ENCODE measurements at places on chromosomes 1 and 21.

- peak; percentile 66 for DNase-seq
Observed at GRCh38 chr1:33181921-33182341, at the start of gene TRIM62. Gene TRIM62 (minus strand): TSS chr1:33182043. CDS start chr1:33181432, 611 bp downstream.

- peak; percentile 65 for DNase-seq
Observed at GRCh38 chr1:53182111-53182593, 14.5 kb upstream of the CPT2 start.

- DNase-seq: peak; percentile 77
Observed at GRCh38 chr1:147670319-147671001, at the start of gene ACP6. Gene ACP6 (minus strand): TSS chr1:147670524. CDS start chr1:147670048, 476 bp downstream.

DNA sequence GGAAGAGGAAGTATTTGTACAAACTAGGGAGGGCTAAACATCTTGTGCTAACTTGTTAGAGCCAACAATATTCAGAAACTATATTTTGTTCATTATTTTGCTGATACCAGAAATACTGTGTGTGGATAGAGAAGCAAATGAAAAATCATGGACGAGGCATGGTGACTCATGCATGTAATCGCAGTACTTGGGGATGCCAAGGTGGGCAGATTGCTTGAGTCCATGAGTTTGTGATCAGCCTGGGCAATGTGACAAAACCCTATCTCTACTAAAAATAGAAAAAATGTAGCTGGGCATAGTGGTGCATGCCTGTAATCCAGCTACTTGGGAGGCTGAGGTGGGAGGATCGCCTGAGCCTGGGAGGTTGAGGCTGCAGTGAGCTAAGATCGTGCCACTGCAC, 13.4 kb downstream of the LRRC41 start:
- no peak for DNase-seq

DNA sequence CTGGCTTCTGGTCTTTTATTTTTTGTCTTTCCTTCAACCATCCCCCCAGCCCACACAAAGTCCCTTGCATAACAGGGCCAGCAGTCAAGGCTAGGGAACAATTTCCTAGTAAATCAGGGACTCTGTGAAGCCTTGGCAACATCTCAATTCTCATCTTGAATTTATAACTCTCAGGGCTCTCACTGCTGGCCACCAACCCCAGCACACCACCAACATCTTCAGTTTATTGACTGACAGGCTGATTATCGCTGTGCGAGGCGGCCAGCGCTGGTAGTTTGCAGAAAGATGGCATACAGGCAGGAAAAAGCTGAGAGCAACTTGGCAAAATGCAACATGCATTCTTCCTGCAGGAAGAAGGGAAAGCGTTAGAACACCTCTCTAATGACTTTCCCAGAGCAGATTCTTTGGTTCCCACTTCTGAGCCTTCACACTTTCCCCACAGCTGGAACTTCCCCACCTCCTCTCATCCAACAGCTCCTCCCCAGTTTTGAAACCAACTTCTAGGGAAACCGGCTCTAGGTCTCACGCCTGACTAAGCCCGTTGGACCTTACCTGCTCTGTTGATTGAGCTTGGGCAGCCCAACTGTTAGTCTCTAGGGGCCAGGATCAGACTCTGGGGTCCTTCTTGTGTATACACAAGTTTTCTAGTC, 26.3 kb upstream of the CSF1 start:
- DNase-seq: no peak

GRCh38 chr1:32684167-32684811, 18.3 kb downstream of the SYNC start:
- no peak for DNase-seq

DNA sequence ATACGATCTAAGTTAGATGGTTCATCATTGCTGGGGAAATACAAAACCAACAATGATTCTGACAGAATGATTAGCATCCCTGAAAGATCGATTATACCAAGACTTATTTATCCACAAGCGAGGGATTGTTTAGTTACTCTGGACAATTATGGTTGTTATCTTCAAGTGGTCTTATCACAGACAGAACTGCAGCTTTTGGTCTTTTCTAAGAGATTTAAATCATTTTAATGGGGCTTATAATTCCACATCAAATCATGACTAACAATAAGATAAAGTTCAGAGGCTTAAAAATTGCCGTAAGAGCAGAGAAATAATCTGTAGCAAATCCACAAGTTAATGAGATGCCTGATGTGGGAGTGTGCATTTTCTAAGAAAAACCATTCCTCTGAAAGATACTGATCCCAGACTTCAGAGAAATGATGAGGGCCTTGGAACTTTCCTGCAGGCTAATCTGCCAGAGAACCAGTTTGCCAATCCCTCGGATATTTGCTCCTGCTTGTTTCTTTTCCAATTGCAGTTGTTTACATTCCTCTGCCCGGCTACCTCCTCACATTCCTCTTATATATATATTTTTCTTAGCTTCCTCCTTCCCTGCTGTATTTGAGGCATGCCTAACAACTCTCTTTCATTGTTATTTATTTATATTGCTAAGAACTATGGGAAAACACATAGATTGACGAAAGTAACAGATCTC, 134.8 kb downstream of the BACH1 start:
- DNase-seq: no peak

DNA sequence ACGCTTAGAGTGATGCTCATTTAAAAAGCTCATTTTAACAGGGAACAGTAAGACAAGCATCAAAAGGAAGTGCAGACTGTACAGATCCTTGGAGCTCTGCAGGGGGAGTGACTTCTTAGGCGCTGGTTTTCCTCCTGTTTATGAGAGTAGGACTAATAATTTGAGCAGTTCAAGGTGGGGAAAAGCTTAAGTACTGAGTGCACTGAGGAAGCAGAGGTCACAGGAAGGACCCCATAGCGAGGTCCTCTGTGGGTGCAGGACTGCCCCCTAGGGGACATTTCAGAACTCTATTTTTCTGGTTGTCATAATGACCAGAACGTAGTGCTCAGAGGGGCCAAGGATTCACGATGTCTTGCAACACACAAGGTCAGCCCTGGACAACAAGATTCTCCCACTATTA, 112.1 kb downstream of the HLCS start:
- peak; percentile 1 for DNase-seq

DNA sequence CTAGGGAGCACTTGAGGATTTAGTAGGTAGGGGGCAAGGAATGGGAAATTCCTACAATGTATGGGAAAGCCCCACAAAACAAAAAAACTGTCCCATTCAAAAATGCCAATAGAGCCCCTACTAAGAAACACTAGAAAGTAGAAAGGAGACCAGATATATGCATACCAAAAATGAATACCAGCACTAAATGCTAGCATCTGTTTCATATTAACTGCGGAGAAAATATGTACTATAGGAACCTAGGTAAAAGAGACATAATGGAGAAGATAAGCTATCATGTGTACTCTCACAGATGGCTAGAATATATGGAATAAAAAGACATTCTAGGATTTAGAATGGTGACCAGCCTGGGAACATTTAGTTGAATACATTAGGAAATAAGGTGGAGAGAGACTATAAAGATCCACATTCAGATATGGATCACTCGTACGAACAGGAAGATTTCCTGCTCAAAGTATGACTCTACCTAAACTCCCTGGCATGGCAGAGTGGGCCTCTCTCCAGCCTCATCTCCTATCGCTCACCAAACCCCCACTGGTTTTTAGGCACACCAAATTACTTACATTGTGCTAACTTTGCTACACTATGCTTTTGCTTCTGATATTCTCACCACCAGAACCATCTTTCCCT, 18.3 kb downstream of the ZNHIT6 start:
- no peak for DNase-seq

DNA sequence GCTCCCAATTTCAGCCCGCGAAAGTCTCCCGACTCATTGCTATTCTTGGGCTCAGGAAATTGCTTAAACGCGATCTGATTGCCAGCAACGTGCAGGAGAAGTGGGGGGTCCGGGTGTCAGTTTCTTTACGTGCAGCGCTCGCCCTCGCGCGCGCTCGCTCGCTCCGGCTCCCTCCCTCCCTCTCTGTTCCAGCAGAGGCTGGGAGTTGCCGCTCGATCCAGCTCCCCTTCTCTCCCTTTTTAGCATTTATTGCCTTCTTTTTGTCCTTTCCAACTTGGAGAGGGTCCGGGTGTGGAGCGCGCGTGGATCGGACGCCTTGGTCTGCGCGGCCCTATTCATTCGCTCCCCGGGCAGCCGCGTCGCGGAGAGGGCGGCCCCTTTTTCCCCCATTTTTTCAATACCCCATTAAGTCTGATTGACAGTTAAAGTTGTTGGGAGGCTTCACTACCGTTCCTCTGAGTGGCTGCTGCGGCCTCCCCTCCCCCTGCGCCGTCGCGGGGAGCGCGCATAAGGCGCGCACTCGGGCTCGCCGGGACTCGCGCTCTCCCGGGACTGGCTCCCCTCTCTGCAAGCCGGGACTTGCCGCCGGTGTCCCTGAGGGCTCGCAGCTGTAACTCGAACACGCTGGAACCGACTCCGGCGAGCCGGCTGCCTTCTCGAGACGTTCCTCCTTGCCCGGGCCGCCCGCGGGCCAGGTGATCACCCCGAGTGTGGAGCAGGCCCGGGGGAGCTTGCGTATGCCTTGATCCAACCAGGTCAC, at the start of gene DHRS3:
DHRS3 (minus strand) TSS at position 310 of the 760 bp plus-strand sequence. CDS start 862 bp downstream, outside the sequence.
- peak; percentile 61 for DNase-seq

- no peak for DNase-seq
Observed at GRCh38 chr1:115084902-115085511, 4.3 kb downstream of the TSPAN2 start.

GRCh38 chr21:31318971-31319370, 25.1 kb downstream of the TIAM1 start:
- no peak for DNase-seq

DNA sequence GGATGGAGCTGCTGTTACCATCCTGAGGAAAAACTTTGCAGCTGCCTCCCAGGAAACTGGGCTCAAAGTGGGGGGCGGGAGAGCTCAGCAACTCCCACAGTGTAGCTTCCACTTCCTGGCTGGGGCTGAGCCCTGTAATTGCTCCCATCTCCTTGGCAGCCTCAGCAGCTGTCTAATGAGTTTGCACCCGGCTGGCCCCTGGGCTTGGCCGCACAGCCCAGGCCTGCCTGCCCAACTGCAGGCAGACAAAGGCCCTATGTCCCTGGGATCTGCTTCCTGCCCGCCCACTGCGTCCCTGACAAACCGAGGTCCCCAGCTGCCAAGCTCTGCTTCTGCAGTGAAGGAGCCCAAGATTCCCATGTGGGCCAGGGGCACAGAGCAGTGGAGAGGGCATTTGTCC, 30.1 kb downstream of the EDN2 start:
- no peak for DNase-seq

- DNase-seq: no peak
Observed at GRCh38 chr1:154595621-154596020, 12.4 kb downstream of the ADAR start.

DNA sequence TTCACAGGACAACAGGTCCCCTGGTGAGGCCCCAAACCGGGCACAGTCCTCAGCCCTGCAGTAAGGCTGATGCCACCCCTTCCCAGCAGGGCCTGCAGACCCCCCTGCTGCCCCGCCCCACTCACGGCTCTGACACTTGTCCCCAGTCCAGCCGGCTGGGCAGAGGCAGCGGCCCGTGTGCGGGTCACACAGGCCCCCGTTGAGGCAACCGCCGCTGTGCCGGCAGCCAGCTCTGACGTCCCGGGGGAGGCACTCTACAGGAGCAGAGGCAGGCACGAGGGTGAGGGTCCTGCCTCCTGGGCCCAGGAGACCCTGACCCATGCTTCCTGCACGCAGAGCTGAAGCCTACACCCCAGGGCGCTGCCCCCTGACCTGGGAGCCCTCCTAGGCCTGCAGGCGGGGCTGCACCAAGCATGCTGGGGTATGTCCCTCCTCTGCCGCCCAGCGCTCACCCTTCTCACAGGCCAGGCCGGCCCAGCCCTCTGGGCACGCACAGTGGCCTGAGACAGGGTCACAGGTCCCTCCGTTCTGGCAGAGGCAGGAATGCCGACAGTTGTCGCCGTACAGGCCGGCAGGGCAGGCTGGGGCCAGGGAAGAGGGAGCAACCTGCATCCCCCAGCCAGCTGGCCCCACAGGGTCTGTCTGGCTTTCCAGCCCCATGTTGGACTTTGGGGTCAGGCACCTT, 43.9 kb downstream of the ARHGEF16 start:
- DNase-seq: no peak

DNA sequence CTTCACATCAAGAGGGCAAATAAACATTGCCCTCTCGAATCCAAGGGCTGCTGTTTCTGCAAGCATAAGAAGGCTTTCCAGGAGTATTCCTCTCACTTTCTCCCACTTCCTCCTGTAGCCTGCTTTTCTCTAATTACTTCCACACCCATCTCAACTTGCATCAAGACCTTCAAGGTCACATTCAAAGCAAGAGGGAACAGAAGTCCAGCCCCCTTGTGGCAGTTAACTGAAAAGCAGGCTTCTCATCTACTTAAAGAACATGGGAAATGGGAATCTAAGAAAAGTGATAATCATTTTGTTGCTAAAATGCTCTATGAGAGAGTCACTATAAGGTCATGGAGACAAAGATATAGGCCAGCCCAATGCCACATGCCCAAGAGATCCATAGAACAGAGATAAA, 874.4 kb downstream of the KCNT2 start:
- DNase-seq: no peak

DNA sequence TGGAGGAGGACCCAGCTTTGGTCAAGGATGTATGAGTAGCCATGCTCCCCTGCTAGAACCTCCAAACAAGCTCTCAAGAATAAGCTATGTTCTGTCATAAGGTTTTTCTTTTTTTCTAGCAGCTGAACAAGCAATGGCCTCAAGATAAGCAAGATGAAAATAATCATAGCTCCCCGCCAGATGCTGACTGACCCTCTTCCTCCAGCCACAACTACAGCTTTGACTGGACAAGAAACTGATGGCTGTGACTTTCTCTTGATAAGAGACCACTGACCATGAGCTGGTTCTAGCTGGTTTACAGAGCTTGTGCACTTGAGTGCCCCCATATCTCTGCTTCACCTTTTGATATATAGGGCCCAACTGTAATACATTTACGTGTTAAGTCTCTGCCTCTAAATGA, 38.2 kb upstream of the PARP1 start:
- DNase-seq: no peak

- no peak for DNase-seq
Observed at GRCh38 chr1:227725046-227725445, 10.1 kb downstream of the JMJD4 start.

GRCh38 chr1:236524895-236525184, 1.1 kb downstream of the LGALS8 start:
- no peak for DNase-seq

All from effector CD8-positive, alpha-beta T cell (primary cell).